Stimulated activated CD8-positive, alpha-beta memory T cell treated with anti-CD3 and anti-CD28 coated beads, Interleukin-4, amount 100 ng/mL, for 48 hours (primary cell): ENCODE measurements at places on chromosomes 11 and 22.
A peak's percentile ranks its signal among the peaks of the same experiment; 100 is the strongest.

DNA sequence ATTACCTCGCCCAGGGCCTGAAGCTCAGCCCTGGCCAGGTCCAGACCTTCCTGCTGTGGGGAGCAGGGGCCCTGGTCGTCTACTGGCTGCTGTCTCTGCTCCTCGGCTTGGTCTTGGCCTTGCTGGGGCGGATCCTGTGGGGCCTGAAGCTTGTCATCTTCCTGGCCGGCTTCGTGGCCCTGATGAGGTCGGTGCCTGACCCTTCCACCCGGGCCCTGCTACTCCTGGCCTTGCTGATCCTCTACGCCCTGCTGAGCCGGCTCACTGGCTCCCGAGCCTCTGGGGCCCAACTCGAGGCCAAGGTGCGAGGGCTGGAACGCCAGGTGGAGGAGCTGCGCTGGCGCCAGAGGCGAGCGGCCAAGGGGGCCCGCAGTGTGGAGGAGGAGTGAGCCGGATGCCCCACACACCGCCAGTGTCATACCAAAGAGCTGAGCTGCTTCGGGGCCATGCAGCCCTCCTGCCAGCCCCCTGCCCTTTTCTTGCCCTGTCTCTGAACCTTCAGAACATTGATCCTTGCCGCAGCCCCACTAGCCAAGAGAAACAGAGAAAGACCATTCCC lies 2.4 kb upstream of the TMEM132A start:
- DNase-seq: no peak

DNA sequence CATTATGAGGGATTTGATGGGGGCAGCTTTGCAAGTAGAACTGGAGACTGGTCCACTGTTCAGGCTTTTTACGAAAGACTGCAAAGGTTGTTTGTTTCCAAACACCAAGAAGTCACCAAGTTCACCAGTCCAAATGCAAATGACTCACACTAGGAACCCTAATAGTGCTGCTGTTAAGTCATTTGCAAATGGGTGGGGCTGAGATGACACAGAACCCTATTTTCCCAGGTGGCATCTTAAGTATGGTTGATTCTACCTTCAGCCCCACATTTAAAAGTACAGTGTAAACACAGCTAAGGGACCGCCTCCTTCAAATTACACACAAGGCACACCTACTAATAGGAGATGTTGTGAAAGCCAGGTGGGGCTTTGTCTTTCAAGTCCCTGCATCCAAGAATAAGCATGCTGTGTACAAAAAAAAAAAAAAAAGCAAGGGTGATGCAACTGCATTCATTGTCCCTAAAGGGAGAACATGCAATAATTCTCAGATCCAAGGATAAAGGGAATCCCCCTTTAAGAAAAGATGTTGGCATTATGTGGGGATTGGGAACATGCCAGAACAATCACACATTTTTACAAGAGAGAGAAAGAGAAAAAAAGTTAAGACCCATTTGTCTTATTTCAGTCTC lies 27.3 kb downstream of the BDNF start:
- no peak for DNase-seq

DNA sequence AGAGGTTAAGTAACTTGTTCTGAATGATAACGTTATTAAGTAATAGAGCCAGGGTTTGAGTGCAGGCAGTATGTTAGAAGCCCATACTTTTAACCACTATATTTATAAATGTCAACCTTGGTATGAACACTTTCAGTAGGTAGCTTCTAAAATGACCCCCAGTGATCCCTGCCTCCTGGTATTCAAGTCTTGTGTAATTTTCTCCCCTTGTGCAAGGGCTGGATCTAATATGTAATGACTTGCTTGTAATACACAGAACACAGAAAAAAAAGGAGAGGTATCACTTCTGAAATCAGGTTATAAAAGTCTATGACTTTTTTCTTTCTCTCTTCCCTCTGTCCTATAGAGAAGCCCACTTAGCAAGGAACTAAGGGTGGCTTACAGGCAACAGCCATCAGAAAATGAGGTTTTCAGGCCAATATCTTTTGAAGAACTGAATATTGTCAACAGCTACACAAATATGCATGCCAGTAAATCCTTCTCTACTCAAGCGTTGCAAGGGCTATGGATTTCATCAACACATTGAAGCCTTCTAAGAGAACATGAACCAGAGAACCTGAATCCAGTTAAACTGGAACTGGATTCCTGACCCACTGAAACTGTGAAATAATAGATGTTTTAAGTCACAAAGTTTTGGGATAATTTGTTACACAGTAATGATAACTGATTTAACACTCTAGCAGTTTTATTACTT lies 712.3 kb downstream of the METTL15 start:
- DNase-seq: no peak

GRCh38 chr11:66080055-66080817 lies 10.2 kb downstream of the PACS1 start:
- DNase-seq: peak; percentile 75

DNA sequence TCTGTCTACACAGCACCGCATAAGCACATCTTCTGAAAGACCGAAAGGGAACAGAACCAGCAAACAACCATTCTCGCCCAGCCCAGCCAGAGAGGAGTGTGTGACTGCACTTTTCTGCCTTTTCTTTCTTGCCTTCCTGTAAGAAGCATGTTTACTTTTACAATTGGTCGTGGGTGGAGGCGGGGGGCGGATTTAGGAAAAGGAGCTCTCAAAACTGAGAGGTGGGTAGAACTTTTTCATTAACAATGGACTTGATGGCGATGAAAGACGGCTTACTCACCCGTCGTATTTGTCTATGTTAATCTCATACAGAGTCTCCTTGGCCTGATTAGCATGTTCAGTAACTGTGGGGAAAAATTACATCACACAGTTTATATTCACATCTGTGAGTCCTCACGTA lies 27.2 kb downstream of the CERK start:
- no peak for DNase-seq

- no peak for DNase-seq
Observed at GRCh38 chr11:1501421-1502167, 15.0 kb upstream of the MOB2 start.

DNA sequence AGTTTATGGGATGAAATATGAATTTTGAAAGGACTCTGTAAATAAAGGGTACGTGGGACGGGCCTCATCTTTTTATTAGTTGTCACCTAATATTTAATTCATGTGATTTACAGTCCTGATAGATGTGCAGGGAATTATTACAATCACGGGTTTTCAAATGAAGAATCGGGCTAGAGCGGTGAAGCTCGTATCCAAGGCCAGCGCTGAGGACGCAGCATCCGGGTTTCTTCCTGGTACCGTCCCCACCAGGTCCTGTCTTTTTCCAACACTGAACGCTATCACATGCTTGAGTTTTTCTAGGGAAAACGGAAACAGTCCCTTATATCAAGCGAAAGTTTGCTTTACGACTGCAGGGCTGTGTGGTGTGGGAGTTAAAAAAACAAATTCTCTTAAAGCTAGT lies 787 bp downstream of the SMDT1 start:
- DNase-seq: no peak

- no peak for DNase-seq
Observed at GRCh38 chr11:126948563-126948962, 52.0 kb downstream of the KIRREL3 start.

GRCh38 chr11:128421577-128422330 lies 165.6 kb downstream of the ETS1 start:
- DNase-seq: no peak

DNA sequence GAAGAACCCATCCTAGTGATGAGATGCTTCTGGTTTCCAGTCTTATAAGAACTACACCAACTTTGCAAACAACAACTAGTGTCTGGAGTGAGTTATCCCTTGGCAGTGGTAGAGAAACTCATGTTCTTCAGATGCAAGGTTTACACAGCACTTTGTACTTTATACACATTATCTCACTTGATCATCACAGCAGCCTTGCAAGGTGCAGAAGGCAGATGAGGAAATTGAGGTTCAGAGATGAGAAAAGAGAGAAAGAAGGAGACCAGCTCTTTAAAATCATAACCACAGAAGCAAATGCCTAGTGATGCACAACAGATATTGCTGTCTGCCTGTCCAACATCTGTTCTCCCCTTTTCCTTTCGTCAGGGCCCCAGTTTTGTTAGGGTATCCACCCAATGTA lies 16.7 kb upstream of the CD44 start:
- no peak for DNase-seq
